ENCODE measurements at places on chromosomes 12 and 14. TPM values are rescaled to one million over a fixed set of nuclear protein-coding genes. Genes with fewer than 3 reads are reported as not detected.

Gene CHMP4A
- 92.8 TPM for total RNA-seq

Gene RNASE2
- not detected for total RNA-seq

Gene CCDC175
- total RNA-seq, result not detected

Gene ESRRB
- not detected for total RNA-seq

Gene CCNB1IP1
- total RNA-seq, result 246 TPM

Gene STYK1
- total RNA-seq, result 1.1 TPM

Gene SLC38A4
- not detected for total RNA-seq

Gene CD163L1
- 4.2 TPM for total RNA-seq

Gene LIN7A
- total RNA-seq, result 1.3 TPM

Gene BDKRB2
- 0.89 TPM for total RNA-seq

Gene ITGB7
- total RNA-seq, result 0.75 TPM

Gene KRT73
- total RNA-seq, result not detected

Gene RPGRIP1
- not detected for total RNA-seq

Gene CPSF2
- total RNA-seq, result 53.7 TPM

Gene DAO
- not detected for total RNA-seq

Gene ZNF839
- 8.8 TPM for total RNA-seq

Gene SLC25A21
- 2.1 TPM for total RNA-seq

Gene ATP2A2
- total RNA-seq, result 128 TPM

Gene KRT75
- not detected for total RNA-seq

Gene UBE3B
- total RNA-seq, result 38.3 TPM

Gene DAD1
- 328 TPM for total RNA-seq

Gene RASSF3
- 23.6 TPM for total RNA-seq

Gene EPS8
- total RNA-seq, result 19.2 TPM

Gene B4GALNT1
- total RNA-seq, result 0.48 TPM

Gene CISTR
- not detected for total RNA-seq

Gene POTEG
- total RNA-seq, result not detected

Gene GUCY2C
- total RNA-seq, result not detected

Gene KIF26A
- 0.48 TPM for total RNA-seq

Gene ABCC9
- 0.17 TPM for total RNA-seq

Gene RAD9B
- 1.2 TPM for total RNA-seq

Gene SAMD15
- total RNA-seq, result 1.9 TPM

Gene RASAL1
- total RNA-seq, result 1.8 TPM

Gene KCNC2
- not detected for total RNA-seq

Gene PMEL
- total RNA-seq, result 0.96 TPM

Gene ANG
- total RNA-seq, result 0.14 TPM

Gene SENP1
- 13.2 TPM for total RNA-seq

Gene RFX4
- not detected for total RNA-seq

Gene TPPP2
- total RNA-seq, result not detected

Gene AKAP6
- total RNA-seq, result 1.3 TPM

Gene BEGAIN
- total RNA-seq, result 3.2 TPM

Gene FIGNL2
- 2.6 TPM for total RNA-seq

Measured in kidney epithelial cell (primary cell).